A549 (cell line): ENCODE measurements at places on chromosomes 11 and 22. TPM values are rescaled to one million over a fixed set of nuclear protein-coding genes. Genes with fewer than 3 reads are reported as not detected.

DNA sequence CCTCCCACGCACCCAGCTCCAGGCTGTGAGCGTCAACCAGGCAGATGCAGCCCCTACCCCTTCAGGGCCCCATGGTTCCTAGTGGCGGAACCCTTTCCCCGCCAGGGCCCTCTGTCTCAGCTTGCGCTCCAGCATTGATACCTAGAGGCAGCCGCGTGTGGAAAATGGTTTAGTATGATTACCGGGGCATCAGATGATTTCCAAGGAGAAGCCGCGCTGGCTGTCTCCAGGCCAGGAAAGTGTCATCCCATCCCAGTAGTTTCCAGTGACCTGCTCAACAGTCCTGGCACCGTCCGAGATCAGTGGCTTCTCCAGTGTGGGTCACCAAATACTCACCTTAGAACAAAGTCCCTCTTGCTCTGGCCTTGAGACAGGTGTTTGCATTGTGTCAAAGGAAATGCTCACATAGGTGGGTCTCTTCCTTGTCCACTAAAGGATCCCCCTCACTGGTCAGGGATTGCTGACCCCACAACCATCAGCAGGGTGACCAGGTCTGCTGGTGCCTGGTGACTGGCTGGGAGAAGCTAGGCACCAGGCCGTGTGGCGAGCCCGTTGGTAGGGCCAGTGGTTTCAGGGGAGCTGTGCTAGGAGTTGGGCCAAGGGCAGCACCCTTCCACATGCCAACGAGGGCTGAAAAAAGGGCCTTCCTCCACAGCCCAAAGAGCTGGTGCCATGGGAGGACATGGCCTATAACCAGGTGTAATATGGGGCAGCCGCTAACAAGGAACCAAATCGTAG, 109.4 kb downstream of the MORC2 start:
- no peak for DNase-seq

OR52R1 gene
- polyA plus RNA-seq, result not detected in 3 replicates

USP2 gene
- polyA plus RNA-seq, result 0.48 to 0.83 TPM (median 0.73 TPM) in 3 replicates

- no peak for DNase-seq
Observed at GRCh38 chr11:29119116-29119515, 897.7 kb downstream of the KCNA4 start.

DNA sequence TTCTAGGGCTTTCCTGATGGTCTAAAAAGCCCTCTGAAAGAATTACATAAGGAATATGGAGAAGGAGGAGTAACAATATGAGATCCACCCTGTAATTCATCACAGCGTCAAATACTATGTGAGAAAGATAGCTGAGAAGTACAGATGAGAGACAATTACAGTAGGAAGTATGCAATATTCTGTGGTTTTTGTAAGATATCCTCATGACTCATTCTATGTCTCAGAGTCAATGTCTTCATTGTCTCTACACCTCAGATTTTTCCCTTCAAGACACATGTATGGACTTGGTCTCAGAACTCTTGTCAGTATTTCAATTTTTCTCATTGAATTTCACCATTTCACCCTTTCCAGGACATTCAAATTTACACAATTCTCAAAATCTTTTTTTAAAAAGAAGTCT, 343.3 kb upstream of the CTSC start:
- DNase-seq, result no peak

PLEKHB1 gene
- 0.76 to 1.2 TPM (median 1.1 TPM) in 3 replicates for polyA plus RNA-seq

DNA sequence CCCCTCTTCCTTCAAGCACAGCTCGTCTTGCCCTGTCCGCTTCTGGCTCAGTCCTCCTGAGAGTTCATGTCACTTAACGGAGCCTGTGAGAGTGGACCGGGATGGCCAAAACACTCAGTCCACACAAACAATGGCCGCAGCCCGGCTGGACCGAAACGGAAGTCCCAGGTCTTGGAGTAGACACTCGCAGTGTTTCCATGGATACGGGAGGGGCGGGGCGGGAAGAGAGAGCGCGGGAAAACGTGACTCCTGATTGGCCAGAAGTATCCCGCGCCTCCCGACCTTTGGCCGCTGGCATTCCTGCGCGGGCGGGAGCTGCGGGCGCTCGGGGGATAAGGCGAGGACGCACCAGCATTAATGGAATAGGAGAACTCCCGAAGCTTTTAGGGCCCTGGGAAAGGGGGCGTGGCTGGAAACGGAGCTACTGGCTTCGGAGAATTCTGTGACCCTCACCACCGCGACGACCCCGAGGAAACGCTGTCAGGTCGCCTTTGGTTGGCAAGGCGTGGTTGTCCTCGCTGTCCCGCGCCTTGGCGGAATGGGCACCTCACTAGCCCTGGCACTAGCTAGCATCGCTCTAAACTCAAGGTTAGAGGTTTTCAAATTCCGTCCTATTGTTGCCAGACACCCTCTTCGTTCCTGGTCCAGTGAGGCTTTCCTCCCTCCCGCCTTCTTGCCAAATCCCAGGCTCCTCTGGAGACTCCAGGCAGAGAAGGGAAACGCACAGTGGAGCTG, at the start of the genes NLRP14 and ZNF214:
NLRP14 (plus strand) TSS at position 297 of the 735 bp plus-strand sequence. CDS start 18,108 bp downstream, outside the sequence.
ZNF214 (minus strand) TSS at position 164 of the 735 bp plus-strand sequence. CDS start 17,511 bp downstream, outside the sequence.
- DNase-seq, result peak; percentile 91

OR8A1 gene
- polyA plus RNA-seq, result not detected in 3 replicates

- no peak for DNase-seq
Observed at GRCh38 chr11:112298535-112298934, 37.9 kb upstream of the PLET1 start.

GRCh38 chr11:130650456-130651030, 202.1 kb downstream of the ADAMTS15 start:
- DNase-seq, result no peak
